ENCODE measurements at places on chromosomes 1 and 21. TPM values are rescaled to one million over a fixed set of nuclear protein-coding genes. Genes with fewer than 3 reads are reported as not detected.

- peak; percentile 37 for DNase-seq
Observed at GRCh38 chr1:204398197-204399125, 13.2 kb downstream of the PPP1R15B start.

GRCh38 chr1:42784946-42785693 lies at the start of gene TMEM269:
TMEM269 (plus strand) TSS chr1:42784991; CDS start chr1:42789894, 4,903 bp downstream.
- DNase-seq, result no peak

- no peak for DNase-seq
Observed at GRCh38 chr1:53278298-53278725, 40.0 kb upstream of the MAGOH start.

GRCh38 chr1:174407665-174408064 lies 40.1 kb upstream of the GPR52 start:
- DNase-seq, result no peak

The GBP6 gene
- total RNA-seq, result not detected

GRCh38 chr1:8472668-8473067 lies 154.8 kb downstream of the SLC45A1 start:
- no peak for DNase-seq

The KIF14 gene
- total RNA-seq, result 1.2 TPM

GRCh38 chr1:41404308-41404761 lies 43.1 kb downstream of the FOXO6 start:
- DNase-seq, result peak; percentile 14

DNA sequence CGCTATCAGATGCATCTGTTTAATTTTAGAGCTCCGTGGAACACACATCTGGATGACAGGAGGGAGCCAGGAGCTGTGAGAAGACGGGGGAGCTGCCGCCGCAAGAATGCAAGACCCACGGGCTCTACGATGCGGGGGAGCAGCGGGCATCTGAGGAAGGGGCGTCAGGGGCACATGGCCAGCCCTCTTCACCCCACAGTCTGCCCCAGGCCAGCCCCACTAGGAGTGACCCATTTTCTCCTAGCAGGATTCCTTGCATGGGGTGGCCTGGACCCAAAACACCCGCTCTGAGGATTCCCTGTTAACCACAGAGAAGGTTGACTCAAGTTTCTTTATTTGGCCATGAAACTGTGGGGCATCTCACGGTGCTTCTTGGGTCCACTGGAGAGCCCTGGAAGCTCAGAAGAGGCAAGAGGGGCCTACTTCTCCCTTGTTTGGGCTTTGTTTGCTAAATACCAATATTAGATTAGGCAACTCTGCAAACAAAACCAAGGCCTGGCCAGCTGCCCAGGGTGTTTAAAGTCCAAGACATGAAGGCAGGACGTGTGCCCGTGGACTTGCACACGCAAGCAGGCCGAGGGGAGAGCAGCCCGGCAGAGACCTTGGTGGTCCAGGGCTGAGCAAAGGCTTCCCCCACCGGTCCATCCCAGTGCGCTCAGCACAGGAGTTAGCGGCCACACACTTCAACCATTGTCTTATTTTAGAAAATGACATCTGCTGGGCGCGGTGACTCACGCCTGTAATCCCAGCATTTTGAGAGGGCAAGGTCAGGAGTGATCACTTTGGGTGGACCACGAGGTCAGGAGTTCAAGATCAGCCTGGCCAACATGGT lies 89.8 kb downstream of the DHRS3 start:
- peak; percentile 39 for DNase-seq

The CAMK1G gene
- 0.45 TPM for total RNA-seq

The JAK1 gene
- 87.0 TPM for total RNA-seq

The PAPPA2 gene
- total RNA-seq, result 21.5 TPM

DNA sequence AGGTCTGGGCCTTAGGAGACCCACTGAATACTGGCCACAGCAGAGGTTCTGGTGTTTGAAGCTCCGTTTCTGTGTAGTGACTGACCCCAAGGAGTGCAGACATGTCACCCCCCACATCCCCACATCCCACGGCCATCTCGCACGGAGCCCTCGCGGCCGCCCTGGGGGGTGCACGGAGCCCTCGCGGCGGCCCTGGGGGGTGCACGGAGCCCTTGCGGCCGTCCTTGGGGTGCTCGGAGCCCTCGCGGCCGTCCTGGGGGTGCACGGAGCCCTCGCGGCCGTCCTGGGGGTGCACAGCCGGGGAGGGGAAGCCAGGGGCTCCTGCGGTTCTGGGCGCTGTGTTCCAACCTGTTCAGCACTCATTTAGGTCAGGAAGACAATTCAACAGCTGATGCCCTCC lies 68.4 kb downstream of the SCCPDH start:
- no peak for DNase-seq

- DNase-seq, result peak; percentile 28
Observed at GRCh38 chr1:218829097-218829496, 344.6 kb upstream of the LYPLAL1 start.

- peak; percentile 35 for DNase-seq
Observed at GRCh38 chr1:94011709-94012595, 102.7 kb upstream of the GCLM start.

DNA sequence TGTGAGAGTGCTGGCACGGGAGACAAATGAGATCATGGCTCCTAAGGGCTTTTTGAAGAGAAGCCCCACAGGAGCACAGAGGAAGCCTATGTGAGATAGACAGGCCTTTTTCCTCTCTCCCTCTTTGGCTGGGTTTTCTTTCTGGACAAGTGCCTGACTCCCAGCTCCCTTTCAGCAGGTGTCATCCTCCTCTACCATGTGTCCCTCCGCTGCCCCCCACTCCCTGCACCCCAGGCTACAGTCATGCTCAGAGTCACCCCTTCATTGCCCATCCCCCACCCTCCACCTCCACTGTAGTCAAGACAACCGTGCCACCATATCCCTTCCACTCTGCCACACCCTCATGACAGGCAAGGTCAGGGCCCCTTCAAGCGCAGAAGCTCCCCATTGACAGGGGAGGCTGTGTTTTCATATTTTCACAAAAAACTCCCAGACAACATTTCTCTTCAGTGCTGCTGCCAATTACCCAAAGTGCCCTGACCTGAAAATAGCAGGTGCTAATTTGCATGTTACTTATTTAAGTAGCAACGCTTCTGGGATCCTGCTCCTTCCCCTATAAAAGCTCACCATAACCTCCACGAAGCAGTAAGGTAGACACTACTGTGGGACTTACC lies 92.1 kb upstream of the IPO9 start:
- DNase-seq, result no peak

The BRDT gene
- not detected for total RNA-seq

GRCh38 chr1:67773462-67773861 lies 59.8 kb downstream of the GNG12 start:
- no peak for DNase-seq

The LAD1 gene
- total RNA-seq, result 0.29 TPM

- peak; percentile 30 for DNase-seq
Observed at GRCh38 chr1:203361945-203362719, 11.2 kb upstream of the FMOD start.

- peak; percentile 20 for DNase-seq
Observed at GRCh38 chr1:209513226-209513625, 70.3 kb upstream of the CAMK1G start.

The CCDC27 gene
- total RNA-seq, result not detected

DNA sequence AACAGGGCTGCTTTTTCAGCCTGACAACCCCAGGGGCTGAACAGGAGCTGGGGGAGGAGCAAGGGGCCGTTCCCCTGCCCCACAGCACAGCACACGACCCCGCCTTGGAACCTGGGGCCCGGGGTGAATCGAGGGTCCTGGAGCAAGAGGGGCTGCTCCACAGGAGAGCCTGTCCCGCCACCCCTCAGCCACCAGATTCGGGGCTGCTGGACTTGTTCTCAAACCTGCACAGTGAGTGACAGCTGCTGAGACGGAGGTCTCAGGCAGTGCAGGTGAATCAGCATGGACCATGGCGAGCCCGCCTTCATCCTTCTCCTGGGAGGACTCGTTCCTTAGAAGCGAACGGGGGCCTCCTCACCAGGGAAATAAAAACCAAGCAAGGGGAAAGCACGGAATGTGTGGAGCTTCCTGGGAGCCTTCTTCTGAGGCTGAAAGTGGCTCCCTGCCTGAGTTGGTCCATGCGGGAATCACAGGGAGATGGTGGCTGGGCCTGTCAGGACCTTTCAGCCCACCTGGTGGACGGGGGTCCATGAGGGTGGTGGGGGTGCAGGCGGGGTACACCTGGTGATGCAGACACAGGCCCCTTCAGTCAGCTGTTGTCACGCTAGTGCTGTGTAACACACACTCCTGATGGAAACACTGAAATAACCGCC lies 125.4 kb downstream of the SIK1 start:
- DNase-seq, result no peak

The TIPRL gene
- 34.4 TPM for total RNA-seq

Measured in astrocyte (in vitro differentiated cells and primary cell).